ENCODE measurements at places on chromosomes 4 and X. TPM values are rescaled to one million over a fixed set of nuclear protein-coding genes. Genes with fewer than 3 reads are reported as not detected.

The TRIM60 gene
- not detected for polyA plus RNA-seq

The F8 gene
- polyA plus RNA-seq, result 18.1 TPM

The ZNF630 gene
- 3.9 TPM for polyA plus RNA-seq

The SHISA3 gene
- polyA plus RNA-seq, result 100 TPM

The EDA2R gene
- 0.50 TPM for polyA plus RNA-seq

The SLC26A1 gene
- 15.6 TPM for polyA plus RNA-seq

The GUCY1A1 gene
- 86.3 TPM for polyA plus RNA-seq

The UGT2B7 gene
- polyA plus RNA-seq, result 94.6 TPM

DNA sequence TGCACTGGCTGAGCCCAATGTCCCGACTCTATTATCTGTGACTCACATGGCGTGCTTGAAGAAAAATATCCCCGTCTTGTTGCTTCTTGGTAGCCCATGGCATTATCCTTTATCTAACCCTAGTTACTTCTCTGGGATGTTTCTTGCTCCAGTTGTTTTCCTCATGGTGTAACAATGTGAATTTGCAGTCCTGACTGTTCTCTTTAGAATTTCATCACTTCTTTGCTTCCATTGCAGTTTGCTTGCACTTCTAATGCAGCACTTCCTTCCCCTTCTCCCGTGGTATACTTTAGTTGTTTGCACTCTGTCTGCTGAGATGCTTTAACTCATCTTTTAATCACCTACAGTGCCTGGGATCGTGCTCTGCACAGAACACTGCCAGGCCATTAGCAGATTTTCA lies 126.9 kb downstream of the MAML3 start:
- no peak for DNase-seq

- no peak for DNase-seq
Measured at GRCh38 chr4:78691334-78691754, 84.8 kb upstream of the BMP2K start.

DNA sequence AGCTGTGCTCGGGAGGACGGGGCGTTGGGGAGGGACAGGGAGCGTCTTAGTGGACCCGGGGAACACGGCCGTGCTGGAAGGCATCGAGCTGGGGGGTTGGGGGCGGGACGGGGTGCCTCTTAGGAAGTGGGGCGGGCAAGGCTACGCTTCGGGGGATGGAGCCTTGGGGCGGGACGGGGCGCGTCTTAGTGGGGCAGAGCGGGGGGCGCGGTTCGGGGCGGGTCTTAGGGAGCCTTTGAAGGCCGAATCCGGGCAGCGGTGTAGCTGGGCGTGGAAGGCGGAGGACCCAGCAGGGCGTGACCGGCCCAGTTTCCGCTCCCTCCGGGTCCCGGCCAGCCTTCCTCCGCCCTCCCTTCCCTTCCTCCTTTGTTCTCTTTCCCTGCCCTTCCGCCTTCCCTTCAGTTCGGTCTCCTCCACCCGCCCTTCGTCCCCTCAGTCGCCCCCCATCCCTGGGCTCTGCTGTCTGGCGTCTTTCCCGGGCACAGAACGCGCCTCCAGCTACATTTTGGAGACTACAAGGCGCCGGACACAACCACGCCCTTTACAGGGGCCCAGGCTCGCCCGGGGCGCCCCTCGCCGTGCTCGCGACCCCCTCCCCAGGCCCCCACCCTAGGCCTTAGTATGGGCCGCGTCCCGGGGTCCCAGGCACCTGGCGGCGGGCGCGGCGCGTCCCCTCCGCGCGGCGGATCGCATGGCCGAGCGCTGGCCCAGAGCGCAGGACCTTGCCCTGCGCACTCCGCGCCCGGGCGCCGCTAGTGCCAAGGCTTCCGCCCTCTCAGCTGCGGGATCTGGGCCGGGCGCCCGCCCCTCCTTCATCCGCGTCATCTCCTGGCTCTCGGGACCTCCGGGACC lies at the start of gene ARSD:
Gene ARSD, minus strand, starts transcription at position 757 of the 852 bp plus-strand sequence. Its CDS starts 64 bp downstream, at position 693.
- DNase-seq, result peak; percentile 59

DNA sequence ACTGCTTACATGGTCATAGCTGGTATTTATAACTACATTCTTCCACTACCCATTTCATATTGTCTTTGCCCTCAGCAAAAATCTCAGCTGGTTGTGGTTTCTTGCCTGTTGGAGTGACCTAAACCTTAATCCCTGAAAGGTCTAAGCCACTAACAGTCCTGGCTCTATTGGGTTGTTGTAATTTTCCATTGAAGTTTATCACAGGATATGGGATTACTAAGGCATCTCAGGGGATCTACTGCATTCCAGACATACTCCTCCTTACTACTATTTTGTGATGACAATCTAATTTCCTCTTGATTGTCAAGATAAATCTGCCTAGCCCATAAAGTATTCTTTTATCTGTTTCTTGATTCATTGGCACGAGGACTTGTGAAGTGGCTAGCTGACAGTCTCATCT lies 6.2 kb upstream of the OSTC start:
- no peak for DNase-seq

DNA sequence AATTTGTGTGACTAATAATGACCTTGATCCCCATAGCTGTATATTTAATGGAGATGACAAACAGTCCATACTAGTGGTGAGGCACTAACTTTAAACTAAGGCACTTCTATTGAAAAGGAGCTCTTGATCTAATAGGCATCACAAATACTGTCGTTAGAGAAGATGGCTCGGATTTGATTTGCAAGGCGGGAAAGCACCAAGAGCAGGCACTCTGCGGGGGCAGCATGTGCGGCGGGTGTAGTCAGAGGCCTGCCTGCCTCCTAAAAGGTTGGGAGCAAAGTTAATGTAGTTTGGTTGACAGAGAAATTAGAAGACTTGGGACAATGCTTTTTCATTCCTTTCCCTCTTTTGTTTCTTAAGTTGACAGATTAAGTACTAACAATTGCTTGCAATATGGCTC lies 278.8 kb downstream of the CFAP299 start:
- no peak for DNase-seq

DNA sequence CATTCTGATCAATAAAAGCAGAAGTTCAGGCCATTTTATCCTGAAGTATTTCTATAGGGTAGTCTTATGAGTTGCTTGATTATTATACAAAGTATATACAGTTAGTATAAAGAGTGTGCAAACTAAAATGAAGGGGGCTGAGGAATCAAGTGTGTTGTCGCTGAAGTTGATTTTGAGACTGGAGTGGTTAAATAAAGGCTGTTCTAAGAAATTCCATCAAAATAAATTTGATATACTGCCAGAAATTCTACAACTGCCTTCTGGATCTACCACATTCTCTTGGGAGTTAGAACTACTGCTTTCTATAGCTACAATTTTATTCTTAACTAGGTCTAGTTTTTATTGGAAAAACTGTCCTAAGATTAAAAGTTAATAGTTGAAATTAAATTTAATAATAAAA lies 12.4 kb downstream of the EDNRA start:
- no peak for DNase-seq

- DNase-seq, result no peak
Measured at GRCh38 chr4:94357624-94358023, 15.0 kb upstream of the HPGDS start.

- DNase-seq, result peak; percentile 4
Measured at GRCh38 chrX:35166023-35166422, 223.4 kb downstream of the FAM47B start.

GRCh38 chrX:34197946-34198345 lies 65.8 kb upstream of the FAM47A start:
- DNase-seq, result no peak

DNA sequence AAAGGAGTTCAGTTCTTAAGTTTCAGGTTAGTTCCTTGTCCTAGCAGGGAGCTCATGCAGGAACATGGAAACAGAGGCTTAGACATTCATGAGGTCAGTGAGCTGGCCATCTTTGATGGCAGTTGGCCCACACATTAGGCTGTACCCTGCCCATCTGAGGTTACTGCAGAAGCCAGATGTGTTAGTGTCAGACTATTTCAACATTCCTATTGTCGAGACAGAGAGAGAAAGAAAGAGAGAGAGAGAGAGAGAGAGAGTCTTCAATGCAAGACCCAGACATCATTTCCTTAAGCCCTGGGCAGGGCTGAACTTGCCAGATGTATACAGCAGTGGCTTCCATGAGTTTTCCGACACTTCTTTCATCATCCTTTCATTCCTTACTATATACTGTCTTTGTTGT lies 91.3 kb downstream of the PPP1R2C start:
- no peak for DNase-seq

DNA sequence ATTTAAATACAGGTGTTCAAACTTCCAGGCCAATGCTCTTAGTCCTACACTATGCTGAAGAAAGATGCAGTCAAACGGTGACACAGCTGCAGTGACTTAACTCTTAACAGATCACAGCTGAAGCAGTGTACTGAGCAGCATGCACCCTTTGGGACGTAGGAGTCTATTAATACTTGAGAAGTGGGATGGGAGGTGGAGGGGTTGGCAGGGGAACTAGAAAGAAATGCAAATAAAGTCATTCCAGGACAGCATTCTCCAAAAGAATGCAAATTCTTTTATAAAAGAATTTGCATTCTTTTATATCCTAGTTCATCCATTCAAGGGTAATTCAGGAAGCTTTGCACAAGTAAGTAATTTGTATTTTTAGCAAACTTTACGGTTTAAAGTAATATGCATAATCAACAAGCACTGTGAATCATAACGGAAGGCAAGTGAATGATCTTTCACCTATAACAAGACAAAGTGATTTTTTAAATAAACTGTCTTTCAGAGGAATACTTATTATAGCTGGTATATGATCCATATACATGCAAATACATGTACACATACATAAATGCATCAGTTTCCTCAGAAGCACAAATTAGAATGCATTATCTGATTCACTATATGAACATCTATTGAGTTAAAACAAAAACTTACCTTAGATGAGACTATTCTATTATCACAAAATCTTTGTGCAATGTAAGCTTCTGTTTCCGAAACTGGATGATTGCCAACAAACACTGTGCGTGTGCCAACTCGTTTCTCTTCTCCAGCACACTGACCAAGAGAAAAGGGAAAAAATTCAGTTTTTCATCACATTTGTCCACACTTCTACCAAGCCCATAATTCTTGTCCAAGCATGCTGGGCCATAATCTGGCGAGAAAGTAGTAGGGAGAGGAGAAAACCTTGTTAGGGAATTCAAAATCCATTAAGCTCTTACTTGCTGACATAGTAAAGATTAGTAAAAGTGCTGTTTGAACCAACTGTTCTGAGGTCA lies 106.5 kb downstream of the ATP11C start:
- DNase-seq, result no peak

- no peak for DNase-seq
Measured at GRCh38 chr4:71187404-71188155, 151.2 kb upstream of the SLC4A4 start.

DNA sequence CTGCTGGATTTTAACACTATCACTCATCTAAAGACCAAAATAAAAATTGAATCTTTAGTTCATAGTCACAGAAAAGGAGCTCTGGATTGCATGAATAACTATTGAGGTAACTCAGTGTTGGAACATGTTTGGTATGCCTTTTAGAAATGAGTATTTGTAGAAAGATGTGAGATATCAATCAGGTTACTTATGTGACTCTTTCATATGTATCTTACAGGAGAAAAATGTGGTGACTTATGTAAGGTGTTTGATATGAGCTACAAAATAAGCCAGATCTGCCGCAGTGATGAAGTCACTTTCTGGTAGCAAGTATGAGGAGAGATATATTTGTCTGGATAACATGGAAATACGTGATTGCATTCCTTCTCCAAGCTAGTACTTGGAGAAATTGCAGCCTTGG lies 1653.3 kb upstream of the PCDH7 start:
- no peak for DNase-seq

DNA sequence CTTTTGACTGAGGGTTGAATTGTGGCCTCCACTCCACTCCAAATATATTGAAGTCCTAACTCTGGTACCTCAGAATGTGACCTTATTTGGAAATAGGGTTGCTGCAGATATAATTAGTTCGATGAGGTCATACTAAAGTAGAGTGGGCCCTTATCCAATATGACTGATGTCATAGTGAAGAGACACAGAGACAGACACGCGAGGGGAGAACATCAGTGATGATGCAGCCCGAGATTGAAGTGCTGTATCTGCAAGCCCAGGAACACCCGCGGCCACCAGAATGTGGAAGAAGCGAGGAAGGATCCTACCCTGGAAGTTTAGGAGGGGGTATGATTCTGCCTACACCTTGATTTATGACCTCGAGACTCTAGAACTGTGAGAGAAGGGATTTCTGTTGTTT lies 279.0 kb downstream of the ANKRD50 start:
- no peak for DNase-seq

DNA sequence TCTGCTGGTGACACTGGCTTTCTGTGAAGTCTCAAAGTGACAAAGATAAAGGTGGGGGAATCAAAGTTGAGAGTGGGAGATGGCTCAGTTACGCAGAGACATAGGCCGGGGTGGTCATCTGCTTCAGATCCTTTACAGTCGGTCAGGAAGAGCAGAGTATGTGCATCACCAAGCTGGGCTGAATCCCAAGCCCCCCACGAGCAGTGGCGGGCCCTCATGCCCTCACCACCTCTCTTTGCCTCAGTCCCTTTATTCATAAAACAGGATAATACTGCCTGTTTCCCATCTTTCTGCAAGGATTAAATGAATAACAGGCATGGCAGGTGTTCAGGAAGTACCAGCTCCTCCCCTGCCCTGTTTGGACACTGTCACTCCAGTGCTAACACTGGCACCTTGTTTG lies 135.6 kb downstream of the EVC2 start:
- DNase-seq, result no peak

DNA sequence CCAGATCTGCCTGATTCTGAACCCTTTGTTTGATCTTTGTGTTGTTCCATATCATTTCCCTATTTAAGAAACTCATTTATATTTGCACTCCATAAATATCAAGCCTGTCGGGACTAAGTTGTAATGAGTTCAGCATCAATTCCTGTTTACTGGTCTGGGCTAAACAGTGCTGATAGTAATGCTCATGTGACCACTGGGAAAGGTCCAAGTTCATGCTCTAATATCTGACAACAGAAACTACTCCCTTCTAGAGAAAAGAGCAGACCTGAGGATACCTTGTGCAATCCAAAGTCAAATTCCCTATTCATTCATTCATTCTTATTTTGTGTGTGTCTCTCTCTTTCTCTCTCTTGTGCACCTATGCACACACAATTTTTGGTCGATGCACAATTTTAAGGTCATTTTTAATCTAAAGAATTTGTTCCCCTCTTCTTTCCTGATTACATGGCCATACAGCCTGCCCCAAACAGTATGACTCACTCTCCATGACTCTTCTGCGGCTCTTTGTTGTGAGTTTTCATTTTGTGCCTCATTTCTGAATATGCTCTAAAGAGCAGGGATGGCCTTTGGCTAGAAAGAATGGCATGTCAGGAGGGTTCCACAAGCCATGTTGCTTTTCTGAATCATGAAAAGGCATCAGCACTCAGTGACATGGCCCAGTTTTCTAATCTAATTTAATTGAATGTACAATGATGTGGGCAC lies 664.3 kb downstream of the RPA4 start:
- no peak for DNase-seq

GRCh38 chr4:181541396-181541795 lies 701.8 kb upstream of the TENM3 start:
- DNase-seq, result no peak

- no peak for DNase-seq
Measured at GRCh38 chr4:156992943-156993342, 21.3 kb upstream of the PDGFC start.

DNA sequence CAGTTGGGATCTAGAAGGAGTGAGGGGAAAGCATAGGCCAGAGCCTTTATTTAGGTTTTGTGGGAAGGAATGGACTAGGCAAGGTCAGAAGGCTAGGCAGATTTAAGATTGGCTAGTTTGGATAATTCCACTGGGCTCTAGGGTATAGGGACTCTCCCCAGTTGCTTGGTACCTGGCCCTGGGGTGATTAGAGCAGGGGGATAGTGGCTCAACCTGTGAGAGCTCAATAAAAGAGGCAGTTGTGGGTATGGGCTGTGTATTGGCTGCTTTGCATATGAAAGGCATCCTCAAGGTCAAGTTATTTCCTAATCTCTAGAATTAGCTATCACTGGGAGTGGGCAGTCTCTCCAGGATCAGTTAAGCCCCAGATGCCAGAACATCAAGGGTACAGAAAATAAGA lies 61.3 kb downstream of the ZNF81 start:
- no peak for DNase-seq

- no peak for DNase-seq
Measured at GRCh38 chr4:128517096-128517738, 229.6 kb upstream of the PGRMC2 start.

Measured in right renal pelvis (tissue), 4 donors.